A549 treated with Mapracorat at 1 μM for 4 hours (cell line): ENCODE measurements at places on chromosomes 3 and 15. TPM values are rescaled to one million over a fixed set of nuclear protein-coding genes. Genes with fewer than 3 reads are reported as not detected.

The MST1 gene
- total RNA-seq, result 1.3 to 1.9 TPM (median 1.6 TPM) in 5 replicates

The NTRK3 gene
- 14.9 to 26.3 TPM (median 24.5 TPM) in 5 replicates for total RNA-seq

The CFAP44 gene
- 1.1 to 1.8 TPM (median 1.4 TPM) in 5 replicates for total RNA-seq

The CLEC3B gene
- 0.27 TPM in 1 of 5 replicates, not detected in the others for total RNA-seq

The KLF13 gene
- total RNA-seq, result 92.6 to 128 TPM (median 114 TPM) in 5 replicates

The MEGF11 gene
- 0.26 to 0.53 TPM (median 0.31 TPM) in 5 replicates for total RNA-seq

The EFHB gene
- 0.78 to 2.0 TPM (median 1.0 TPM) in 5 replicates for total RNA-seq
